ENCODE measurements at places on chromosomes 5 and 9.

DNA sequence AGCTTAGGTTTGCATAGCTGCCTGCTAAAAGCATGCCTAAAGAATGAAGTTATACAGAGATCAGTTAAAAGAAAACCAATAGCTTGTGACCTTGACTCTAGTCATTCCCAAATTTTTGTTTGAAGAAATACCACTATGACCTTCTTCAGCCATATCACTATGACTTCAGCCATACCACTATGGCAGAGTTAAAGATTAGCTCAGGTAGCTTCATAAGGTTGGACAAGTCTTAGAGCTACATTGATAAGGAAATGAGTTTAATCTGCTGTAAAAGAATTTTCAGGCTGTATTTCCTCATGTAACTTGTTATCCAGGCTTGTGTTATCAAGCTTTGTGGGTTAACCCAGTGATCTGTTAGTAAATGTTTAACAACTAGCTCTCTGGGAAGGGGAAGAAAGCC, 30.7 kb downstream of the C6 start:
- DNase-seq: no peak

- DNase-seq: no peak
Measured at GRCh38 chr9:89508951-89509615, 11.2 kb upstream of the SEMA4D start.

DNA sequence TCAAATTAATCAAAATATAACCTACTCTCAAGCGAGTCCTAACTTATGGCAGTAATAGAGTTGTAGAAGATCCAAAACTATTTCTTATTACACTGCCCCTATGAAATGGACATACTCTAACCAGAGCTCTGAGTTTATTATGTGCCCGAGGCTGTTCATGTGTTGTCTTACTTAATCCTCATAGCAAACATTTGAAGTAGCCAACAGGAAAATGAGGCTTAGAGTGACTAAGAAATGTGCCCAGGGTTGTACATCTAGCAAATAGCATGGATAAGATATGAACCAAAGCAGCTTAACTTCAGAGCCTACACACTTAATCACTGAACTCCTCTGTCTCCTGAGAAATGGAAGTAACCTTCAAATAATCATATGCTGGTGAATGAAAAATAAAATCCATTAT, 1551.7 kb downstream of the MAT2B start:
- no peak for DNase-seq

GRCh38 chr5:138890644-138891043, 15.5 kb upstream of the LRRTM2 start:
- no peak for DNase-seq

Measured in CD4-positive, alpha-beta T cell treated with Interleukin-4 for 1 hour (primary cell).